Upper lobe of right lung (tissue), 1 donor: ENCODE measurements at places on chromosomes 1 and 21. TPM values are rescaled to one million over a fixed set of nuclear protein-coding genes. Genes with fewer than 3 reads are reported as not detected.

The MIXL1 gene
- total RNA-seq, result not detected

DNA sequence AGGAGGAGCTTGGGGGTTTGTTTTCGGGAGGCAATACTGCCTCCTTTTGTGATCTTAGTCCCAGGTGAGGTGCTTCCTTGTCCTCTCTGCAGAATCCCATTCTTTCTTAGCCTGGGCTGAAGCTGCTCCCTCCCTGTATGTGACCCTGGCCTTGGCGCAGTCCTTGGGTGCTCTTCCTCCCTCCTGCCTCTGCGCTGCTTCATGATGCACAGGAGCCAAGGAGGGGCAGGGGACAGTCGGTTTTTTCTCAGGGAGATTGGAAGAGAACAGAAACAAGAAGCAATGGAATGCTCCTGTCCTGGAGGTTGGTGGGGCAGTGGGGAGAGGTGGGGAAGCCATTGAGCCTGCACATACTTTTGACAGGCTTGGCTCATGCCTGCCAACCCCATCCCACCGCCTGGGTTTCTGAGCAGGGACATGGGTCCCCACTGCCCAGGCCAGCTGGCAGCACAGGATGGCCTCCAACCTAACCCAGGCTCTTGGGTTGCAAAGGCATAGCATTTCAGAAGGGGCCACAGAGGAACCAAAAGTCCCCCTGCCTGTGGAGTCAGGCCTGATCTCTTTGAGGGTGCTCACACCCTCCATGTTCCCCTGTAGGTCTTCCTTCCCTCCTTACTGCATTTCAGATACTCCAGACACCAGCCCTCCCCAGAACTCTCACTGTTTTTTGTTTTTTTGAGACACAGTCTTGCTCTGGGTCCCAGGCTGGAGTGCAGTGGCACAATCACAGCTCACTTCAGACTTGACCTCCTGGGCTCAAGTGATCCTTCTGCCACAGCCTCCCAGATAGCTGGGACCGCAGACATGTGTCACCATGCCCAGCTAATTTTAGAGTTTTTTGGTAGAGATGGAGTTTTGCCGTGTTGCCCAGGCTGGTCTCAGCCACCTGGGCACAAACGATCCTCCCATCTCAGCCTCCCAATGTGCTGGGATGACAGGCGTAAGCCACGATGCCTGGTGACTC, 16.1 kb downstream of the IL6R start:
- no peaks in the 10 kb centered on the region for H3K36me3 ChIP-seq
- H3K27me3 ChIP-seq, result no peaks in the 10 kb centered on the region
- H3K4me1 ChIP-seq, result peaks cover 73% of the 10 kb centered on the region
- no peak for DNase-seq

DNA sequence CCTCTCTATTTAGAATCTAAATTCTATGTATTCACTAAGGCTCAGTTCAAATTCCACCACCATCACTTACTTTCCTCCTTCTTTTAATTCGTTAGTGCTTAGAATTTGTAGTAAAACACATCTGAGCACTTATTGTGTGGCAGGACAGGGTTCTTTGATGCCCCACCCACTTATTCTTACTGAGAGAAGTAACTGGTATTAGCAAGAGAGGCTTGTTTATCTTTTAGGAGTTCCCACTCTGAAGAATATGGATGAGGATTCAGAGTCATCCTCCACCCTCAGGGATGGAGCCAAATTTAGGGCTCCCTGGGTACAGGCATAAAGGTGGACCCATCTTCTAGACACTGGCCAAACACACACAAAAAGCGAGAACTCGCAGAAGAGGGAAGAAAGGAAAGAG, 11.5 kb upstream of the TAF1A start:
- H3K36me3 ChIP-seq, result no peaks in the 10 kb centered on the region
- H3K4me3 ChIP-seq, result no peak overlapping the region
- no peak for DNase-seq

- H3K36me3 ChIP-seq, result no peaks in the 10 kb centered on the region
- no peak overlapping the region for H3K27ac ChIP-seq
- DNase-seq, result no peak
- no peaks in the 10 kb centered on the region for H3K27me3 ChIP-seq
- H3K4me3 ChIP-seq, result no peak overlapping the region
These were observed 69.0 kb downstream of the GADD45A start for GRCh38 chr1:67753776-67754525.

DNA sequence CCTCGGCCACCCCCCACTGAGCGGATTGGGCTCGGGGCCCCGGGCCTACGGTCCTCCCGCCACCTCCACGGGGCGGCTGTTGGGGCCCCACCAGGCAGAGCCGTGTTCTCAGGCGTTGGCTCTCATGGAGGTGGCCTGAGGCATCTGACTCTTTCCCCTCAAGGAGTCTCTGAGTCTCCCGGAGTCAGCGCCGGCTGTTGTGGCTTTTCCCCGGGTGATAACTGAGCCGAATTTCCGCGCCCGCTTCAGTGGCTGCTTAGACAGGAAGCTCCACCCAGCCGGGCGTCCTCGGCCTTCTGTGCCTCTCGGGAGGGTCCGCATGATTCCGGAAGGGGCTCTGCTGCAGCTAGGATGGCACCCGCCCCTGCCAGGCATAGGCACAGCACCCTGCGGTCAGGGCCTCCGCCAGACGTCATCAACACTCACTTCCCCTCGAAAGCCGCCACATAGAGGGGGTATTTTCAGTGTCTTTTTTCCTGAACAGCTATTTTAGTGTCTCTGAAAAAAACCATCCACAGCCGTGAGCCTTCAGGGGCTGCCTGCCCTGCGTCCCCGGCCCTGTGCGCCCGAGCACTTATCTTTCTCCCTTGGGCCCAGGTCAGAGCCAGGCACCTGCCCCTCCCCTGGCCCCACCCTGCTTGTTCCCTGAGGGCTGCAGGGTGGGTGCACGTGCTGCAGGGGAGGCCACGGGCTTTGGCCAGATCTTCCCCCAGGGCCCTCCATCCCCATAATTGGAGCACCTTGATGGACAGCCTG, 72.9 kb downstream of the SKI start:
- DNase-seq, result peak; percentile 89
- peaks cover 28% of the 10 kb centered on the region for H3K36me3 ChIP-seq
- peak overlapping the region; percentile 88 for H3K27ac ChIP-seq
- no peaks in the 10 kb centered on the region for H3K27me3 ChIP-seq
- H3K4me3 ChIP-seq, result peak overlapping the region; percentile 40
- peaks cover 50% of the 10 kb centered on the region for H3K4me1 ChIP-seq

DNA sequence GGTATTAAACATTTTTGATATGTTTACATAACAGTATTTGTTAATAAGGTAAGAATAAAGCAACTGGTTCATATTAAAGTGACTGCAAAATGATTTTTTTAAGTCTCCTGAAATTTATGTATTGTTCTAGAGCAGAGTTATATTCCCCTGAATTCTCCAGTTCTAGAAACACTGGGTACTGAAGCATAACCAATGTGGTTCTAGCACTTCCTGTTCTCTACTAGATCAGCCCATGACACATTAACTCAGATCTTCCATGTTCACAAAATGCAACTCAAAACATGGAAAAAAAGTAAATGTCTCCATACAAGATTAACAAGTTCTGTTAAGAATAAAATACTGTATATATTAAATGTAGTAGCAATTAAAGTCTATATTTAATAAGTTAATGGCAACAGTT, 3.9 kb downstream of the NEGR1 start:
- no peaks in the 10 kb centered on the region for H3K27me3 ChIP-seq
- no peaks in the 10 kb centered on the region for H3K36me3 ChIP-seq
- DNase-seq, result no peak
- no peak overlapping the region for H3K4me3 ChIP-seq

DNA sequence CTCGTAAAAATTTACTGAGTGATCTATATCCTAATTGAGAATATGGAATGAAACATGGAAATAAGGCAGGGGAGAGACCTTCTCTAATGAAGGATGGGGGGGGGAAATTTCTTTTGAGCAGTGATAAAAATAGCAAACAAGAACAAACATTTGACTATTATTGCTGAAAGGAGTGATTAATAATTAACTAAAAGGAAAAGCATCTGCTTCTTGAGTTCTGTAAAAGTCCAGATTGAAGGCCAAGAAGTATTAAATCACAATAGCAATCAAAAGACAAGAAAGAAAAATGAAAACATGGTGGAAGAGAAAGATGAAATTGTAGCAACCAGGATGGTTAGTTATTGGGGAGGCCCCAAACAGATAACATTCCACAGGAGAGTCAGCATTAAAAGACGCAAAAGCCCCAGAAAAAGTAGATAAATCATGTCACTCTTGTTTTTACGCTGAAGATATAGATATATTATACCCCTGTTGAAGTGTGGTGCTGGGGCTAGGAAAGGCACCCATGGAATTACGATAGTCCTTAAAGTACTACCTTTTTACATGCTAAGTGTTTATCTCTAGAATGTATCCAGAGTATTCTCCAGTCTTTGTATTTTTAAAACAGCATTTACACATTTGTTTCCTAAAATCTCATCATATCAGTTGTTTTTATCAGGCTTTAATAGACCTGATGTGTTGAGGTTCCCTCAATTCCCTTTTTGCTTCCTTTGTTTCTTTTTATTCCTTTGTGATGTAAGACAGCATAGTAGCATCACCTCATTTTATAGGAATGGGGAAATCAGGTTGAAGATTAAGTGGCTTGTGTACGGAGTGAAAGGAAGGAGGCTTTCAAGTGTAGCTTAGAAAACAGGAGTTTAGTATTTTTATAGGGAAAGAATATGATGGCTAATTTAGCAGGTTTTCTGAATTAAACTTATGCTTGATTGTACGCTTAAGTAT, 28.9 kb downstream of the DISP1 start:
- DNase-seq, result no peak
- H3K27ac ChIP-seq, result no peak overlapping the region
- no peaks in the 10 kb centered on the region for H3K36me3 ChIP-seq

DNA sequence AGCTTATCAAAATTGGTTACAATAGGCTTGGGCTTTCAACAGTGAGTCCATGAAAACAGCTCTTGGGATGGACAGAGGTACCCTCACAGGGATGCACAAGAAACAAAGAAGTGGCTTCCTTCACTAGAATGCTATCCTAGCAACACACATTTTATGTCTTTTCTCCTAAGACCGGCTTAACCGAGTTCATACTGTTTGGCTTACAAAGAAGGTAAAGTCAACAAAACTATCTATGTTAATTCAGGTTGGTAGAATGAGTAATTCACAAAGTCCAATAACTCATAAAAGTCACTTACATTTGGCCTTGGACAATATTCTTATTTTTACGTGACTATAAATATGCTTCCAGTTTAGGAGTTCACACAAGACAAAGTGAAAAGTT, 9.0 kb downstream of the ERG start:
- H3K27me3 ChIP-seq, result no peaks in the 10 kb centered on the region
- DNase-seq, result no peak
- no peaks in the 10 kb centered on the region for H3K36me3 ChIP-seq
- H3K27ac ChIP-seq, result no peak overlapping the region
- peaks cover 9% of the 10 kb centered on the region for H3K4me1 ChIP-seq
- no peak overlapping the region for H3K4me3 ChIP-seq

- H3K27ac ChIP-seq, result no peak overlapping the region
- H3K4me3 ChIP-seq, result no peak overlapping the region
These were observed 455.2 kb downstream of the AJAP1 start for GRCh38 chr1:5109633-5110032.

GRCh38 chr1:205782627-205783432, 7.5 kb upstream of the RAB29 start:
- no peaks in the 10 kb centered on the region for H3K27me3 ChIP-seq
- no peak overlapping the region for H3K4me3 ChIP-seq
- no peaks in the 10 kb centered on the region for H3K4me1 ChIP-seq

GRCh38 chr1:12206792-12207424, 22.9 kb upstream of the VPS13D start:
- no peak overlapping the region for H3K27ac ChIP-seq
- peaks cover 8% of the 10 kb centered on the region for H3K4me1 ChIP-seq
- no peaks in the 10 kb centered on the region for H3K27me3 ChIP-seq
- no peak overlapping the region for H3K4me3 ChIP-seq
- H3K36me3 ChIP-seq, result peaks cover 28% of the 10 kb centered on the region

The FCRL3 gene
- total RNA-seq, result 0.67 TPM

- peaks cover 38% of the 10 kb centered on the region for H3K4me1 ChIP-seq
- DNase-seq, result peak; percentile 69
- no peak overlapping the region for H3K27ac ChIP-seq
- peaks cover 46% of the 10 kb centered on the region for H3K27me3 ChIP-seq
These were observed 401 bp downstream of the TP73 start for GRCh38 chr1:3652548-3653285.

GRCh38 chr1:110281363-110282290, 57.5 kb upstream of the RBM15 start:
- no peaks in the 10 kb centered on the region for H3K27me3 ChIP-seq
- no peak overlapping the region for H3K4me3 ChIP-seq
- H3K4me1 ChIP-seq, result no peaks in the 10 kb centered on the region
- no peak overlapping the region for H3K27ac ChIP-seq
- no peaks in the 10 kb centered on the region for H3K36me3 ChIP-seq

DNA sequence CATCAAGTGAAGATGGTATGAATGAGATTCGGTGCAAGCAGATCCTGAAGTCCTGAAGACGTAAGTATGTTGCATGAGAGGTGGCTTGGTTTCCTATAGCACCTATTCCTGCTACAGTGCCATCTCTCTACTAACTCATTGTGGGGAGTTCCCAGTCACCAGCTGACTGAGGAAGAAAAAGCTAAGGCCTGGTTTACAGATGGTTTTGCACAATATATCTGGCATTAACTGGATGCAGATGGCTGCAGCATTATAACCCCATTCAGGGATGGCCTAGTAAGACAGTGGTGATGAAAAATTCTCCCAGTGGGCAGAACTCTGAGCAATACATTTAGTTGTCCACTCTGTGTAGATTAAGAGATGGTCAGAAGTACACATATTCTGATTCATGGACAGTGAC, 36.7 kb downstream of the RTCA start:
- H3K4me3 ChIP-seq, result no peak overlapping the region
- H3K27ac ChIP-seq, result no peak overlapping the region
- H3K27me3 ChIP-seq, result no peaks in the 10 kb centered on the region
- no peaks in the 10 kb centered on the region for H3K36me3 ChIP-seq
- DNase-seq, result no peak
- H3K4me1 ChIP-seq, result no peaks in the 10 kb centered on the region

- H3K27ac ChIP-seq, result no peak overlapping the region
- H3K36me3 ChIP-seq, result no peaks in the 10 kb centered on the region
- H3K27me3 ChIP-seq, result no peaks in the 10 kb centered on the region
- no peak for DNase-seq
- H3K4me3 ChIP-seq, result no peak overlapping the region
- no peaks in the 10 kb centered on the region for H3K4me1 ChIP-seq
These were observed 57.8 kb downstream of the SIK1 start for GRCh38 chr21:43369124-43369523.

DNA sequence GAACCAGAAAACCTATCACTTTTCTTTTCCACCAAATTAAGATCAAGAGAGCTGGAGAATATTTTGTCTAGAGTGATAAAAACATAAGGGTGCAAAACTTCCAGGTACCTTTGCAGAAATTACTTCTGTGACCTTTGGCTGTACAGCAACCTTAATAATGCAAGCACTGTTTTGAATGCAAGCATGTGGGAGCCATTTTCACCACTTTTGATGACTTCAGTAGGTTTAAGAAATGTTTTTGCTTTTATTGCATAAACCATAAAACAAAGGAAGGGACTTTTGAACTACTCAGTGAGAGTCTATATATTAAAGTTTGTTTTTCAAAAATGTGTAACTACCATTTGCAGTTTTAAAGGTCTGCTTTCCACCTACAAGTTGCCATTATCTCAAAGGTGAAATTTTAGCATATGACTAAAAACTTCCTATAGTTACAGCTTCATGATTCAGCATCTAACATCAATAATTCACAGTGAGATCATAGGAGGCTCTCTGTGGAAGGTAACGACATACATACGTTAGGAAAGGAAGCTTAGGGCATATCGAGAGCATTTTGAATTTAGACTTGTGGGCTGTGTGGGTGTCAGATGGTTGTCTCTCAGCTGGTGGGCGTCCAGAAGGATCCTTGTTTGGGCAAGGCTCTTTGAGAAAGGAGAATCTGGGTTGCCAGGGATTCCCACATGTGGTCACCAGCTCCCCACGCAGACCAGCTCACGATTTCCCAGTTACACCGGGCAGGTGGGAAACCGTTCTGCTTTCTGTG, 1.1 kb upstream of the GADD45A start:
- H3K4me1 ChIP-seq, result peaks cover 22% of the 10 kb centered on the region
- H3K36me3 ChIP-seq, result peaks cover 14% of the 10 kb centered on the region
- H3K27me3 ChIP-seq, result no peaks in the 10 kb centered on the region
- DNase-seq, result no peak
